ENCODE measurements at places on chromosomes 2 and 18. TPM values are rescaled to one million over a fixed set of nuclear protein-coding genes. Genes with fewer than 3 reads are reported as not detected.

- no peak overlapping the region for H3K4me3 ChIP-seq
- no peaks in the 10 kb centered on the region for H3K27me3 ChIP-seq
- no peak overlapping the region for H3K27ac ChIP-seq
- H3K4me1 ChIP-seq = no peaks in the 10 kb centered on the region
- no peaks in the 10 kb centered on the region for H3K36me3 ChIP-seq
- peak; percentile 62 for DNase-seq
Measured at GRCh38 chr2:58448065-58448507, 207.0 kb upstream of the FANCL start.

DNA sequence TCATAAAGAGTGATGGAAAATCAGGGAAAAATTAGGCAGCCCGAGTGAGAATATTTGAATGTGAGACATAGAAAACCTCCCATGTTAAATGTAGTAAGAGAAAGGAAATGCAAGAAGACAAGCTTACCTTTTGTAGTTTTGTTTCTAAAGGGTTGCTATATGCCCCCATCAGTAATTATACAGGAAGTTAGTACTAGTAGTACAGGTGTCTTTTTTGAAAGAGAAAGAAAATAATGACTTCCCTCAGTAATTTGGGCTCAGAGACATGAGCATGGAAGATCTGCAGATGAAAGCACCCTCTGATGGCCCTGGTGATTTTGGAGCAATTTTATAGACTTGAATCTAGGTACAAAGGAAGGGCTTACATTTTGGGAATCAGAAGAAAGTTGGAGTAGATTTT lies 80.8 kb downstream of the RHBDD1 start:
- DNase-seq = no peak
- no peak overlapping the region for H3K27ac ChIP-seq
- H3K4me1 ChIP-seq = no peaks in the 10 kb centered on the region
- H3K36me3 ChIP-seq = no peaks in the 10 kb centered on the region

- H3K36me3 ChIP-seq = no peaks in the 10 kb centered on the region
- H3K27ac ChIP-seq = no peak overlapping the region
Measured at GRCh38 chr2:151568501-151568900, 158.8 kb downstream of the RIF1 start.

- no peaks in the 10 kb centered on the region for H3K4me1 ChIP-seq
- no peaks in the 10 kb centered on the region for H3K27me3 ChIP-seq
- H3K27ac ChIP-seq = no peak overlapping the region
- no peaks in the 10 kb centered on the region for H3K36me3 ChIP-seq
- H3K4me3 ChIP-seq = no peak overlapping the region
- no peak for DNase-seq
Measured at GRCh38 chr2:106653465-106653864, 166.3 kb downstream of the CD8B2 start.

GRCh38 chr18:11114653-11115052 lies 34.7 kb downstream of the PIEZO2 start:
- H3K36me3 ChIP-seq = no peaks in the 10 kb centered on the region
- DNase-seq = peak; percentile 66
- no peak overlapping the region for H3K4me3 ChIP-seq

DNA sequence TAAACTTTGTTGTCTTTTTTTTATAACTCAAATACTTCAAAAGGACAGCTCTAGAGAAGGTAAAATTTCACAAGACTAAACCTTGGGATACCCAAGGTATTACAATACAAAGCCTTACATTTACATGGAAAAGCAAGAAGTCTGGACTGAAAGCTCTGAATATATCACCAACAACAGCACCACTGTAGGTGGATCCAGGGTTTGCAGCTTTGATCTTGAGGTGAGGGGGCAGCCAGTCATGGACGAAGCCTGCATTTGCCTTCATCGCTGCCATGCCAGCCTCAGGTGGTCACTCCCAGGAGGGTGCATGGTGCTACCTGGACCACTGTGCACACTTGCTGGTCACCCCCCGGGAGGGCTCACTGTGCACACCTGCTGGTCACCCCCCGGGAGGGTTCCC lies 36.6 kb downstream of the RBFA start:
- peaks cover 2% of the 10 kb centered on the region for H3K27me3 ChIP-seq
- no peak overlapping the region for H3K4me3 ChIP-seq
- H3K36me3 ChIP-seq = no peaks in the 10 kb centered on the region
- DNase-seq = no peak

DNA sequence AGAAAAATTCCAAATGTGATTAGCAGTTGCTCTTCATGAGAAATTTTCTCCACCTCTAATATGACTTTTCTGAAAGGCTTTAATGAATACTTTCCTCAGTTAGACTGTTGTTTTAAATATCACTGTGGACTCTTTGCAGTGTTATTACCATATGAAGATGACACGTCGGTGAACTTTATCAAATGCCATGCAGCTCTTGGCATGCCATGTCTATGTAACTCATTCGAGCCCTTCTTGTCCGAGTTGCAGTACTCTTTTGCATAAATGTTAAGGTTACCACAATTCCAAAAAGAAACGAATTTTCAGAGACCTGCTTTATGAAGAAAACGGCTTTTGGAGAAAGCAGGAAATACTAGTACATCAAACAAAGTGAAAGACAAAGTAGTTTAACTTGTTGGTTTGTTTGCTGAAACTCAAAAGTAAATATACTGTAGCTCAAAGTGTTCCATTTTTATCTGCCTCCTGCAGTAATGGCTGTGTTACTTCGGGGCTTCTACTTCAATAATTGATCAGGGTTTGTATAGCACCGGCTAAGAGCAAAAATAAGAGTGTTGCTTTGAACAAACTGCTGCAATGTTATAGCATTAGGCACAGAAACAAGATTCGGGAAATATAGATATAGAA lies 204.1 kb downstream of the ARHGAP15 start:
- no peaks in the 10 kb centered on the region for H3K27me3 ChIP-seq
- H3K4me3 ChIP-seq = no peak overlapping the region
- H3K4me1 ChIP-seq = no peaks in the 10 kb centered on the region
- H3K27ac ChIP-seq = no peak overlapping the region
- no peak for DNase-seq

DNA sequence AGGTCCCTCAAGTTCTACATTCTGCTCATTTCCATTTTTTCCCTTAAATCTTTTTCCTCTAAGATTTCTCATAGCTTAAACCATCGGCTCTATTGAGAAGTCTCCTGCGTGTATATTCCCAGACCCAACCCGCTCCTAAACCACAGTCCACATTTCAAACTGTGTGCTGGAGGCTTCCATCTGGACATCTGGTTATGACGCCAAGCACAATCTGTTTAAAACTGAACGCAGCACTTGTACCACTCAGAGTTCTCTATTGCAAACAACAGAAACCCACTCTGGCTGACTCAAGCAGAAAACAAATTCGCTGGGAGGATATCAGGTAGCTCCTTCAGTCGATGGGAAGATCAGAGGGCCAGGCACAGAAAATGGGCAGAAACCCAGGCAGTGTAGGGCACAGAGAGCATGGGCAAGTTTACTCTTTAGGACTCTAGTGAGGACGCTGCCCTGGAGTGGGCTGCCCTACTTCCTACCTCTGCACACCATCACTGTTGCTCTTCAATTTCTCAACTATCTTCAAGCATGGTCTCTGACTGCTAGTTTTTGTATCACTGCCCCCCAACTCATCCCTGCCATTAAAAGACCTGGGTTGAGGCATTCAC lies 5.6 kb upstream of the EML4 start:
- H3K36me3 ChIP-seq = no peaks in the 10 kb centered on the region
- H3K4me1 ChIP-seq = peaks cover 6% of the 10 kb centered on the region
- no peak overlapping the region for H3K4me3 ChIP-seq
- H3K27me3 ChIP-seq = no peaks in the 10 kb centered on the region
- DNase-seq = peak; percentile 92

Gene FAP
- total RNA-seq = 71.0 TPM

- peaks cover 6% of the 10 kb centered on the region for H3K4me1 ChIP-seq
- no peaks in the 10 kb centered on the region for H3K27me3 ChIP-seq
- peak; percentile 51 for DNase-seq
- H3K36me3 ChIP-seq = no peaks in the 10 kb centered on the region
- no peak overlapping the region for H3K4me3 ChIP-seq
Measured at GRCh38 chr2:149595056-149595963, 7.7 kb upstream of the MMADHC start.

Gene SPDYA
- total RNA-seq = not detected

DNA sequence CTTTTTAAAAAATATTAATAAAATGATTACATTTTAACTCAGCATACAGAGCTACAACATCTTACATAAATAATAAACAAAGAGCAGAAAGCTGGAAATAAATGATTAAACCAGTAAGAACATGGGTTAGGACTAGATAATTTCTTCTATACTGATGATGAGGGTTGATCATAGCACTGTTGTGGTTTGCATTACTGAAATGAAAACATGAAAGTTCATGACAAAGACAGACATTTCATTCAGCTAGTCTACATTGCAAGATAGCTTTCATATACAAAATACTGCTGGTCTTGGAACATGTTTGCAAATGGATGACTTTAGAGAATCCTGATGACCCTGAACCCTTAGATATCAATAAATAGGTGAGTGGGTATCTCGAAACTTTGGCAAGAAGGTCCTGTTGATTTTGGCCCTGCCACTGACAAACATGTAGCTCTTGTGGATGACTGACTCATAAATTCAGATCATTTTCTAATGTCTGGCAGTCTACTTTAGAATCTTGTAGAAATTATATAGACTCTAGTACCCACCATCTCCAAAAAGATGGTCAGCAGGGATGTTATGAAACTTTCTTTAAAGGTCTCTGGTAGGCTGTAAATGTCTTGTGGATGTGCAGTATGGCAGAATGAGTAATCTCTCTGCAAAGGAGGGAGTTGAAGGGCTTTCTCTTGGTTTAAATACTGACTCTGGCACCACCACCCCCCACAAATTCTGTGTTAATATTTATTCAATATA lies 15.5 kb upstream of the CDC42EP3 start:
- no peak overlapping the region for H3K4me3 ChIP-seq
- no peaks in the 10 kb centered on the region for H3K36me3 ChIP-seq
- no peak overlapping the region for H3K27ac ChIP-seq
- no peaks in the 10 kb centered on the region for H3K27me3 ChIP-seq
- no peak for DNase-seq

- H3K27ac ChIP-seq = no peak overlapping the region
- H3K27me3 ChIP-seq = no peaks in the 10 kb centered on the region
- no peak for DNase-seq
- no peak overlapping the region for H3K4me3 ChIP-seq
- H3K36me3 ChIP-seq = no peaks in the 10 kb centered on the region
Measured at GRCh38 chr2:193774166-193774565, 1579.4 kb upstream of the TMEFF2 start.

GRCh38 chr2:146597291-146597690 lies 1247.5 kb upstream of the ACVR2A start:
- no peak overlapping the region for H3K27ac ChIP-seq
- DNase-seq = no peak
- H3K4me3 ChIP-seq = no peak overlapping the region
- H3K4me1 ChIP-seq = 0 out of 2 replicates have a peak, but pooled peaks cover 1% of the 10 kb centered on the region

DNA sequence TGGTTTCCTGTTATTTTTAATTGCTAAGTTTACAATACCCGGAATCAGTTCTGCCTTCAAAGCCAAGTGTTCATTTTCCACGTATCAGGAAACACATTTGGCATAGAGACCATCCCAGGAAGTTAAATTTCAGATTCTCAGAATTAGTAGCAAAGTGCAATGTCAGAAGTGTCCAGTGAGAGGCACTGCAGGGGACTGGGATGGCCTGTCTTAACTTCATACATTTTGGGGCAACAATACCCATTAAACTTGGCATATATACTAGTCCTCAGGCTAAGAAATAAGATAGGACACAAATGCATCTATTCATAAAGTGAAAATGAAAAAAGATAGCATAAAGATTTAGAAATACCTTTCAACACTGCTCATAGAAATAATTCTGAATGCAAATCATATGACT lies 1.5 kb upstream of the IL1RL2 start:
- no peak overlapping the region for H3K4me3 ChIP-seq
- no peaks in the 10 kb centered on the region for H3K36me3 ChIP-seq
- no peak overlapping the region for H3K27ac ChIP-seq
- H3K4me1 ChIP-seq = no peaks in the 10 kb centered on the region
- H3K27me3 ChIP-seq = no peaks in the 10 kb centered on the region

DNA sequence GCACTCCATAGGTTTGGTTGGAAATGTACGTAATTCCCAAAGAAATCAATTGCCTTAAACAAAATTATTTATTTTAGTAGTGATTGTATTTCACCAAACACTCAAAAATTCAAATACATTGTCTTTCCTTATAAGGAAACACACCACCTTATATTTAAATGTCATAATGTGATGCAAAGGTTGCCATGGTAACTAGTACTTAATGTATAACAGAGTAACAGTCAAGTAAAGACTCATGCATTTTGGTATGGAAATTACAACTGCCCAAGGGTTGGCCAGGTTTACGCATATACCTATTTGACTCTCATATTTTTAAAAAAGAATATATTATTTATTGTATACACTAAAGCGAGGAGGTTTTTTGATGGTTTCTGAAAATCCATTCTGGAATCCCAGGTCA lies 231.2 kb downstream of the TCF4 start:
- no peaks in the 10 kb centered on the region for H3K36me3 ChIP-seq
- H3K4me1 ChIP-seq = peaks cover 1% of the 10 kb centered on the region
- H3K4me3 ChIP-seq = no peak overlapping the region
- no peaks in the 10 kb centered on the region for H3K27me3 ChIP-seq
- DNase-seq = no peak
- H3K27ac ChIP-seq = no peak overlapping the region

DNA sequence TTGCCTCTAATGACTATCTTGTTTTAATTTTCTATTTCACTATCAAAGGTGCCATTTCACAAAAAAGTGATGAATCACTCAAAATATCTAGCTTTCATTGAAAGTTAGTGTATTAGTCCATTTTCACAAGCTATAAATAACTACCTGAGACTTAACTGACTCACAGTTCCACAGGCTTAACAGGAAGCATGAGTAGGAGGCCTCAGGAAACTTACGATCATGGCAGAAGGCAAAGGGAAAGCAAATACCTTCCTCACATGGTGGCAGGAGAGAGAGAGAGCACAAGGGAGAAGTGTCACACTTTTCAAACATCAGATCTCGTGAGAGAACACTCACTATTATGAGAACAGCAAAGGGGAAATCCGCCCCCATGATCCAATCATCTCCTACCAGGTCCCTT lies 1220.4 kb upstream of the ZEB2 start:
- H3K27ac ChIP-seq = no peak overlapping the region
- H3K27me3 ChIP-seq = no peaks in the 10 kb centered on the region
- H3K4me3 ChIP-seq = no peak overlapping the region
- DNase-seq = peak; percentile 68
- H3K4me1 ChIP-seq = peaks cover 2% of the 10 kb centered on the region

- H3K4me3 ChIP-seq = no peak overlapping the region
- H3K4me1 ChIP-seq = peaks cover 4% of the 10 kb centered on the region
- DNase-seq = no peak
- no peaks in the 10 kb centered on the region for H3K36me3 ChIP-seq
- H3K27ac ChIP-seq = no peak overlapping the region
- H3K27me3 ChIP-seq = peaks cover 5% of the 10 kb centered on the region
Measured at GRCh38 chr2:60529136-60529784, 24.2 kb downstream of the BCL11A start.

- no peak overlapping the region for H3K4me3 ChIP-seq
- H3K27me3 ChIP-seq = peaks cover 2% of the 10 kb centered on the region
- DNase-seq = peak; percentile 4
- H3K27ac ChIP-seq = no peak overlapping the region
Measured at GRCh38 chr18:45441110-45441847, 174.0 kb upstream of the SLC14A2 start.

All from IMR-90 (cell line).